ENCODE measurements at places on chromosomes 5 and 9.

- no peak for DNase-seq
Observed at GRCh38 chr5:82717738-82718137, 359.5 kb downstream of the TMEM167A start.

GRCh38 chr9:5858833-5859232 is 25.9 kb upstream of the ERMP1 start:
- DNase-seq = no peak

DNA sequence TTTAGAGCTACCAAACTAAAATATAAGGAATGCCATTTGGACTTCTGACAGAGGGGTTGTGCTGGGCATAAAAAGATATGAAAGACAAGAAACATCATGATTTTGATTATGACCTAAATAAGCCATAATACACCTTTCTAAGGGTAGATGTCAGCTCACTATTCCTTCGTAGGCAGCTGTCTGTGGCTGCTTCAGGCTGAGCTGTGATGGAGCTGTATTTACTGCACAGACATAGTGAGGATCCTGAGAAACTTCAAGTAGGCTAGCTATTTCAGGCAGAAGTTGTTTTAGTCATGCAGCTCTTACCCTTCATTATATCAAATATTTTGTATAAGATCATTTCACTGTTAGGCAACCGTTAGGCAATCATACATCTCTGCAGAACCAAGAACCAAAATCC is 511.7 kb downstream of the CDH12 start:
- no peak for DNase-seq

DNA sequence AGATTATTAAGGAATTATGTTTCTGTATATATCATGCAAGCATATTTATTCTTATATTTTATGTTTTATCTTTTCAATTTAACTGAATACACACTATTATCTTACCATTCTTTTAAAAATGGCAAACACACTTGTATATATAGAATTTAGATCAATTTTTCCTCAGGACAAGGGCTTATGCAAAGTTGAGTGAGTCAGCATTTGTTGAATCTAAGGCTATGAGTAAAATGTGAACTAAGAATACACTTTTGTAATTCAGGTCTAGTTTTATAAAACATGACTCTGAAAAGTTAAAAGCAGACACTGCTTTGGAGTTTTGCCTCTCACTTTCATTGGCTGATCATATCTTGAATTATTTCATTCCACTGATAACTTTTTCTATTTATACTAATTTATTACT is 127.8 kb downstream of the FOCAD start:
- no peak for DNase-seq

DNA sequence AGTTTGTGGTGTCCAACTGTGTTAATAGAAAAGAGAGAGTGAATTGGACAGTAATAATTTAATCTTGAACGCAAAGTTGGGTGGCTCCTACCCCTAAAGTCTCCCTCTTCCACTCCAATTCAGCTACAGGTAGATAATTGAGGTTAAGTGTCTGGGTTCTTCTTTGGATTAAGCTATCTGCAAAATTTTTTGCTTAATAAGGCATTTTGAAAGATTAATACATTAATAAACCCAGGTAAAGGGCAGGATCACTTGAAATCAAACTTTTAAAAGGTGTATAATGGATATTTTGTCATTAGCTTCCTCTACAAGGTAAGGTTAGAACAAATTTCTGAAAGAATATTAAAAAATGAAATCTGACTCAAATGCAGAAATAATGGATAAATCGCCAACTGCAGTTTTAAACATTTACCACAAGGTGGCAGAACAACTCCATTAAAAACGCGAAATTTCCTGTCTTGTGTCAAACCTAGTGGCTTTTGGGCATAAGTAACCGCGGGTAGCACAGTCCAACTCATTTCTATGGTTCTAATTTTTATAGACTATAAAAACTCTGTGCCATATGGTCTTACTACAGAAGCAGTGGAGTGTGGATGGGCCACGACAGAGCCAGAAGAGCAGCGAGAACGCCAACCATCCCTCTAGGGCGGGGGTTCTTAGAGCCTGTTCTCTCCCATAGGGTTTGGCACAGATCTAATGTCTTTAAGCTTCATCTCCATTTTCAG is 276.5 kb downstream of the ARHGEF28 start:
- peak; percentile 61 for DNase-seq

- DNase-seq = no peak
Observed at GRCh38 chr9:33155393-33155792, 11.7 kb downstream of the B4GALT1 start.

GRCh38 chr9:110980261-110980660 is 58.0 kb downstream of the LPAR1 start:
- DNase-seq = no peak

GRCh38 chr5:136035837-136036236 is 7.0 kb downstream of the TGFBI start:
- DNase-seq = no peak

DNA sequence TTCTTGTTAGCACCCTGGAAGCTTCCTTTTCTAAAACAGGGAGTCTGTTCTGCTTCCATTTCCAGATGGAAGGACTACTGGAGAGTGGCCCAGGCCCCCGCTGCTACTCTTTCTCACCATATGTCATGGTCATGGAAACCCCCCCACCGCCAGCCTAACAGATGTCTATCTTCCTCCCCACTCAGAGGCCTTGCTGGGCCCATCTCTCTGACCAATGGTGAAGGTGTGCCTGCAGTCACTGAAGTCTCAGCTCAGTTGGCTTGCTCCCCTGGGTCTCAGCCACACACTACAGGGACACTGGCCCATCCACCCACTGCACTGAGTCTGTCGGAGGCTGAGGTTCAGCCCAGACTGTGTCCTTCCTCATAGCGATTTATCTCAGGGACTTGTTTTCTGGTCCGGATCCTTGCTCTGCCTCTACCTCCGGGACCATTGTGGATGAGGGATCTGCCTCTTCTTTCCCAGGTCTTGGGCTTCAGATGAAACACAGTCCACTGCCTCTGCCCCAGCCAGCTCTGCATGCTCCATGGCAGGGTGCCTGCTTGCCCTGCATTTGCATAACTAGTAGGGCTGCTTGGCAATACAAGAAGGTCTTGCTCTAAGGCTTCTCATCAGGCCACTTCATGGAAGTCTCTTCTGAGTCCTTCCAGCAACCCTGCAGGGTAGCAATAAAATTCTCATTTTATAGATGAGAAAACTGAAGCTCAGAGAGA is 30.8 kb downstream of the GALNT12 start:
- no peak for DNase-seq

GRCh38 chr9:116816484-116816883 is 129.4 kb downstream of the TRIM32 start:
- no peak for DNase-seq

- DNase-seq = no peak
Observed at GRCh38 chr5:92962752-92963151, 618.3 kb downstream of the NR2F1-AS1 start.

GRCh38 chr9:5582835-5583195 is 46.1 kb upstream of the RIC1 start:
- DNase-seq = no peak

DNA sequence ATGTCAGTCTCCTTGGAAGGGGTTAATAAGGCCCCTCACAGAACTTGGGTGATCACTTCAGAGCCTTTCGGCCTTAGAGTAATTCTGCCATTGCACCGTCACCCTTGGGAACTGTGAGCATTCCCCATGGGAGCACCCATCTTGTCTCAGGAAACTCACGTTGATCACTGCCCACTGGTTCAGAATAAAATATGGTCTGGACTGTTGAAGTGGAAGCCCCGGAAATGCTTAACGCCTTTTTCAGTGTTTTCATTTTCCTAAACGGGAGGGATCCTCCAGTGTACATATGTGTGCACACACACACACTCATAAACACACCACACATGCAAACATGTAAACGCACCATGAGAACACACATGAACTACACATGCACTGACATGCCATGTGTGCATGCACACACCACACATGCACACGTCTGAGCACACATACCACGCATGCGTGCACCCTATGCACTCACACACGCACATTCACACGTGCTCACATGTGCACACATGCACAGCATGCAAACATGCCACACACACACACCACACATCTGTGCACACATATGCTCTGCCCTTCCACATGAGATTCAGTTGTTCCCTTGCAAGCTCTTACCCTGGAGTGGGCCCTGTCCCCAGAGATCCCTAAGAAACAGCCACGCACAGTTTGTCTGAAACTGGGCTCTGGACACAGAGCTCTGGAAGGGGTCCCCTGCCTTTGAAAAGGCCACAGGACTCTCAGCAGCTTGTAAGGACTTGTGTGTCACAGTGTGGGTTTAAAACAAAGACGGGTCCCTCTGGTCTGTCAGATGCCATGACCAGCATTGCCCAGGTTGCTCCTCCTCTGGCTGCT is 17.0 kb downstream of the MRPL36 start:
- DNase-seq = no peak

DNA sequence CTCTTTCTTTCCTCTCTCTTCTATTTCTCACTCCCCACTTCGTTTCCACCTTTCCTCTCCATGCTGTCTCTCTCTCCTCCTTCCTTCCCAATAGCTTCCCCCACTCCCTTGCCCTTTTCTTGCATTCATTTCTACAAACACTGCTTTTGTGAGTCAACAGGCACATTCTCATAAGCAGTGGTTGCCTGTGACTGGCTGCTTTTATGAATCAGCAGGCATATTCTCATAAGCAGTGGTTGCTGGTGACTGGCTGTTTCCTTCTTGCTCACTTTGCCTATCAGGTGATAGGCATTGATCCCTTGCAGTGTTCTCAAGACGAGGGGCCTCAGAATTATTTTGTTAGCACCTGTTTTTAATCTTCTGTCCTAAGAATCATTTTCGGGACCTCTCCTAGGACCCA is 116.1 kb upstream of the ACTBL2 start:
- DNase-seq = no peak

GRCh38 chr9:106287091-106287631 is 575.8 kb upstream of the ZNF462 start:
- no peak for DNase-seq

DNA sequence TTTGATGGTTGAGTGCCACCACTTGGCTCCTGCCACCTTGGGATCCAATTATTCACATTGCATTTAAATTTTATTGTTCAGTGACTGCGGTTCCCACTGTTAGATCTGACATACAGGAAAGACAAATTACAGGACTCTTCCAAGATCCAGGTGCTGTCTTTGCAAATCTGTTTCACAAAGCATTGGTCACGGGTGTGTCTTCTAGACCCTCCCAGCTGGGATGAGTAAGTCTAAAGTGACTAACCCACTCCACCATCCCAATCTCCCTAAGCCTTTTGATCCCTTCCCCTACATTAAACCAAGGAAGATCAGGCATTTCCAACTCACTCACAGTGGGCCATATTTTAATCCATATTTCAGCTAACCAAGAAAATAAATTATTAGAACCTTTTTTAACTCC is 1016.3 kb upstream of the CTNND2 start:
- no peak for DNase-seq

DNA sequence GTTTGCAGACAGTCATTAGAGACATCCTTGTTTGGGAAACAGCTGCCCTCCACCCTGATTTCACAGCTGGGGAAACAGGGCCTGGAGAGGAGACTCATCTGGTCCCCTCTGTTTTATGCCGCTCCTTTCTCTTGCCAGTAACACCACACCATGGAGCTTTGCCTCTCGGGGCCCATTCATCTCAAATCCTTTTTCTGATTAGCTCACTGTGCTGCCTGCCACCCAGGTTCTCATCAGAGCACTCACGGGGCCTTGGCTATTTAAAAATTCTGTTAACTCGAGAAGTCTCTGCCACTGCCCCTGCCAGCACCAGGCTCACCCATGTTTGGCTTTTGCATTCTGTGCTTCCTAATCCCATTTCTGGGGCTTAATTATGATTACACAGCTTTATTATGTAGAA is 36.8 kb upstream of the C5orf58 start:
- no peak for DNase-seq

GRCh38 chr9:5388026-5388819 is 48.5 kb upstream of the RLN1 start:
- DNase-seq = no peak

DNA sequence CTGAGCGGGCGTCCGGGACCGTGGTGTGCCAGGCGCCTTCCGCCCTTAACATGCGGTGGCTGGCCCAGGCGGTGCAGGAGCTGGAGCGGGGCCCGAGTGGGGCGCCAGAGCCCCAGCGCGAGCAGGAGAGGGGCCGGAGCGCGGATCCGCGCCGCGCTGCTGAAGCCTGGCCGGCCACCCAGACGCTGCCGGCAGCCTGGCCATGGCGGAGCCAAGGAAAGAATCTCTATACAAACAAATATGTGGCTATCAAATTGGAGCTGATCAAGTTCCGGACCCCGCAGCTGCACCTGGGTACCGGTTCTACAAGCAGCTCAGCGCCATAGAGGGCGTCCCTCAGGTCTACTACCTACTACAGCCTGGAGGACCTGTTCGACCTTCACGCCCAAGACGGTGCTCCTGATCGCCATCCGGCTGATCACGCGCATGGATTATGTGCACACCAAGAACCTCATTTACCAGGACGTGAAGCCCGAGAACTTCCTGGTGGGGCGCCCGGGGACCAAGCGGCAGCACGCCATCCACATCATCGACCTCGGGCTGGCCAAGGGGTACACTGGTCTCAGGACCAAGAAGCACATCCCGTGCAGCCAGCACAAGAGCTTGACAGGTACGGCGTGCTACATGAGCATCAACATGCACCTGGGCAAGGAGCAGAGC is 55.8 kb downstream of the JAK2 start:
- no peak for DNase-seq

DNA sequence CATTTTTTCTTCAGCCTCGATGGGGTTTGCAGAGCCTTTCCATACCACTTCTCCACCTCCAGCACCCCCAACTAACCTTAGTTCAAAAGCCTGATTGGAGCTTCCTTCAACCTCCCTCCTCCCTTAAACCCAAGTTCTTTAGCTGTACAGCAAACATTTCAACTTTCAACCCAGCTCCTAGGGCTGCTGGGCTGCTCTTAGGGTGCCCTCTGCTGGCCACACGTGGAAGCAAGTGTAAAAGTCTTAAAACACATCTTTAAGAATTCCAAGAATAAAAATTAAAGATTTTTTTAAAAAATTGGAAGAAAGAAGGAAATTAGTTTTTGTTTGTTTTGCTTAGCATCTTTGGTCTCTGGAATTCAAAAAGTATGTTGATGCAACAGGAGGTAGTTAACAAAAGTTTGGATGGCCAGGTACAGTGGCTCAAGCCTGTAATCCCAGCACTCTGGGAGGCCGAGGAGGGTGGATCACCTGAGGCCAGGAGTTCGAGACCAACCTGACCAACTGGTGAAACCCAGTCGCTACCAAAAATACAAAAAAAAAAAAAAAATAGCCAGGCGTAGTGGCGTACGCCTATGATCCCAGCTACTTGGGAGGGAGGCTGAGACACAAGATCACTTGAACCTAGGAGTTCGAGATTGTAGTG is 15.5 kb upstream of the HSD17B3 start:
- peak; percentile 44 for DNase-seq
